ENCODE measurements at places on chromosomes 3 and 15.

GRCh38 chr3:69297501-69297900 is 88.4 kb downstream of the FRMD4B start:
- no peak for DNase-seq

GRCh38 chr3:184320104-184320445 is 5.7 kb downstream of the EIF4G1 start:
- DNase-seq: peak; percentile 92

- DNase-seq: no peak
Observed at GRCh38 chr3:102084704-102085103, 235.4 kb downstream of the NFKBIZ start.

DNA sequence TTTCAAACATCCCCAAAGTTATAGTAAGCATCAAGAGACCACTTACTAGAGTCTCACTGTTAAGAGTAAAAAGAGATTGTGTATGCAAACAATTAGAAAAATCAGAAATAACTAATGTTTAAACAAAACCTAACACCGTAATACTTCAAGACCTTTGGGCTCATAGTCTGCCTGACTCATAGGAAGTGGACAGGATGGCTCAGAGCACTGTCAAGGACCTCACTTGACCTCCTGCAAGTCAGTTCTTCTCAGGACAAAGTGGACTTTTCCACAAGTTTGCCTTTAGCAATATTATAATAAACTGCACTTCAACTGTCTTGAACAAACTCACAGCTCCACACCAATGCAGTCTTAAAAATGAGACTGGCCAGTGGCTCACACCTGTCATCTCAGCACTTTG is 34.8 kb downstream of the IL12A start:
- DNase-seq: no peak

DNA sequence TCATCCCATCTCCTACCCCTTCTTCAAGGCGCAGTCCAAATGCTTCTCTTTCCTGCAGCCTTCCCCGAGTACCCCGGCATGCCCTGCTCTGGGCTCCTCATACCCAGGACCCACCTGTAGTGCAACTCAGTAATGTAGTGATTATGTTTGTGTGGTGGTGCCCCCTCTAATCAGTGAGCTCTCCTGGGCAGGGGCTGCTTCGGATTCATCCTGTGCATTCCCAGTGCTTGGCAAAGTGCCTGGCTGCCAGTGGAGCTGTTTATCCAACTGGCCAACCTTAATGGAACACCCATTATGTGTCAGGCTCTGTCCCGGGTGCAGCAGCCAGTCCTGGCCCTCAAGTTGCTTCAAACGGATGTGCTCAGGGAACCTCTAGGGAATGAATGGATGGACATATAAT is 174.4 kb upstream of the LINGO1 start:
- no peak for DNase-seq

- DNase-seq: no peak
Observed at GRCh38 chr3:31193871-31194270, 299.4 kb upstream of the GADL1 start.

DNA sequence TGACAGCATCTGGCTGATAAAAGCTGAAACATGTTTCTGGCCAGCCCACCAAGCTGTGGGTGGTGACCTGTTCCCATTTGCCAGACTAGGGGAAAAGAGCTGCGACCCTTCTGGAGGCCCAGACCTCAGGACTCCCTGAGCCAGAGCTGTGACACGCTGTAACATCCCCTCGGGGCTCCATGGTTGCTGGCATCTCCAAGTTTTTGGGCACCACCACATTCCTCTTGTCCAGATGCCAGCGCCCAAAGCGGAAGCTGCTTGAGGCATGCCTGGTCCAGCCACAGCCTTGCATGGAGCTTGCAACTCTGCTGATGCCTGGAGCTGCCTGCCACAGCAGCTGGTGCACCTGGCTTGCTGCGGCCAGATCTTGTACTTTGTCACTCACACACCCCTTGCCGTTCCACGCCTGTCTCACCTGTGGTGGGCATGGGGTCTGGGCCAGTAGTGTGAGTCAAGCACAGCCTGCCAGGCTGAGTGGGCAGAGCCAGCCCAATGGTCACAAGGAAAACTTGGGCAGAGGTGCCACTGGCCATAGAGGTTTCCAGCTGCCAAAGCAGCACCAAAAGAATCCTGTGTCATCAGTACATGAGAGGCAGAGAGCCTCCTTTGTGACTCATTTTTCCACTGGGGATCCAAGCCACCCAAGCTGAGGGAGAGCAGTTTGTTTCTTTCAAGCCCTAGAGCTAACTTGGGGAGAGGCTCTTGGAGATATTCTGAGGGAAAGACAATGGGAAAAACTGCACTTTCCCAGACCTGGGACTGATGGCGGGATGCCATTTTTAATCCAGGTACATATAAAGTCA is 45.7 kb upstream of the PTX3 start:
- DNase-seq: no peak

Measured in HS-5 (cell line).